ENCODE measurements at places on chromosomes 7 and 10.

DNA sequence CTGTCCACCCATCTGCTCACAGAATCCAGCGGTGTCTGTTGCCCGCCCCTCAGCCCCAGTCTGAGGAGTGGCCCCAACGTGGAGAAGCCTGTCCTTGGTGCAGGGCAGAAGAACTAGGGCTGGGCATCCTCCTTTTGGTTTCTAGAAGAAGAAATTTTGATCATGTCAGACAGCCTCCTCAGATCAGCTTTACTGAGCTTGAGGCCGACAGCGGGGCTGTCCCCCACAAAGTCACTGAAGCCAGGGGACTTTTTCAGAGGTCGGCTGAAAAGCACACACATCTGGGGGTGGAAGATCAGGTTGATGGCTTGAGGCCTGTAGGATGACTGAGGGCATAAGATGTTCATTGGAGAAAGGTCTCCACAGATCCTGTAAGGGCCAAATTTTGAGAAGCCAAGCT lies 767.9 kb downstream of the GRID1 start:
- DNase-seq = no peak

DNA sequence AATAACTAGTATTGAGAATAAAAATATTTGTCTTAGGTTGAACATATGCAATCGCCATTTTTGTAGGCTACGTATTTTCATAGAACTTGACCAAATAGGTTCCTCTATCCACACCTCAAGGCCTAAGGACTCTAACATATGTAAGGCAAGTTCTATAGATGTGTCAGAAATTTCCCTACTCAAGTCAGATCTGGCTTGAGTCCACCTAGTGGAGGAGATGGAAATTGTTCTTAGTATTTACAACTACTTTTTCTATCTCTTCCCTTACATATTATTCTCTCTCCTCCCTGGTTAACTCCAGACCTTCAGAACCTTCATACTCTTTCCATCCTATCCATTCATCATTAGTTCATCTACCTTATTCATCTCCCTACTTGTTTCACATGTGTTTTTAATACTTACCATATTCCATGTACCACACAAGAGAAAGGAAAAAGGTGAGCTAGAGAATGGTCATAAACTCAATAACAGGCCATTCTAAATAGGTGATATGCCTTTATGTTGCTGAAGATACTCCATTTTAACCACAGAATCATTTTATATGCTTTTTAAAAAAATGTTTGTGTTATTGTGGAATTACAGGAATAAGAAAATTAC lies 174.5 kb upstream of the HDAC9 start:
- peak; percentile 15 for DNase-seq

- DNase-seq = no peak
Measured at GRCh38 chr7:100667331-100668068, 6.0 kb upstream of the GNB2 start.

DNA sequence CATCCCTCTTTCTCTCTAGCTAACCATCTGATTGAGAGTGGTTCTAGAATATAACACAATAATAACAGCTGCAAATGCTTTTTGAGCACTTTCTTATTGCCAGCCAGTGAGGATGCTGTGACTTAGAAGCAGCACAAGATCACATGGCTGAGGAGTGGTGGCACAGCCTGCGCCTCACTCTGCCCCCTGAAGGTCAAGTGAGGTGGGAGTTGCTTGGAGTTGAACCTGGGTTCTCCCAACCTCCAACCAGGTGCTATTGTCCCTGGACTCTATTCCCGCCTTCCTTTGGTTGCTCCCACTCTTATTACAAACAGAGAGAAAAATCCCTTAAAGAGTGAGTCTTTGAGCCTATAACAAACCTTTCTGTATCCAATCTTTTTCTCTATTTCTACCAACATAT lies 280.3 kb upstream of the PODXL start:
- DNase-seq = no peak

- no peak for DNase-seq
Measured at GRCh38 chr7:2126621-2127020, 106.1 kb downstream of the MAD1L1 start.

DNA sequence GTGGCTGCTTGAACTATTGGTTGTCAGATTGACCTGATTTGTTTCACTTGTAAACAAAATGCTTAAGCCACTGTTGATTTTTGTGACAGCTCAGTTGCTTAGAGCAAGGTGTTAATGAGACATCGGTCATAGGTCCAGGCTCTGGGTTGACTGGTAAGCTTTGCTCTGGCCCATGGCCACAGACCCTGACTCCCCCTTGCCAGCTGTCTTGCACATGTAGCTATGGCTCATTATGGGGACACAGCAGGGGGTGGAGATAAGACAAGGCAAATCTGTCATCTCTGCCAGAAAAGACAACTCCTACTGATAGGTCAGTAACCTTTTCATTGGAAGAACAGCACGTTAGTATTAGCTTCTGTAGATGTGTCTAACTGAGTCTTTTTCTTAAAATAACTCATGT lies 95.3 kb downstream of the KAT6B start:
- no peak for DNase-seq

- DNase-seq = no peak
Measured at GRCh38 chr10:71463111-71463510, 66.4 kb downstream of the CDH23 start.
